ENCODE measurements at places on chromosomes 1 and 21. TPM values are rescaled to one million over a fixed set of nuclear protein-coding genes. Genes with fewer than 3 reads are reported as not detected.

DNA sequence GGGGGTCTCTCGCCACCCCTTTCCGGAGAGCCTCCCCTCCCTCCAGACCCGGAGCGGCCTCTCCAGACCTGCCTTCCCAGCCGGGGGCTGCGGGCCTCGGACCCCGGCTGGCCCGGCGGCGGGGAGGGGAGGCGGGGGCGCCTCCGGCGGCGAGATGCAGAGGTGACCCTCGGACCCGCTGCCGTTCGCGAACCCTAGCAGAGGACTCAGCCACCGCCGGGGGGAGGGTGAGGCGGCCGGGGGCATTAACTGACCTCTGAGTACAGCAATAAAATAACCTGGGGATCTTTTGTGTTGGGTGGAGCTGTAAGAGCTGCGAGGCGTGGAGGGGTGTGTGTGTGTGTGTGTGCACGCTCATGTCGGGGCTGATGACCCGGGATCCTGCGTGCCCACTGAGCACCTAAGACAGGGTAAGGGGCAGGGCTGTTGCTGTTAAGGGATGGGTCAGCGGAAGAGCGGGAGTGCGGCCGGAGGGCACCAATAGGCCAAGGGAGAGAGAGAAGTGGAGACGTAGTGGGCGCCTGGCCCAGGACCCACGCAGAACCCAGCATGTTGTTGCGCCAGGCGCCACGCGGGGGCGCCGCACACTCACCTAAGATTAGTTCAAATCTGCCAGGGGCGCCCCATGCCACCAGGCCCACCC lies 6.3 kb downstream of the HAPLN2 start:
- peak; percentile 69 for DNase-seq

- DNase-seq = no peak
Observed at GRCh38 chr1:215517441-215517891, 49.6 kb upstream of the KCTD3 start.

DNA sequence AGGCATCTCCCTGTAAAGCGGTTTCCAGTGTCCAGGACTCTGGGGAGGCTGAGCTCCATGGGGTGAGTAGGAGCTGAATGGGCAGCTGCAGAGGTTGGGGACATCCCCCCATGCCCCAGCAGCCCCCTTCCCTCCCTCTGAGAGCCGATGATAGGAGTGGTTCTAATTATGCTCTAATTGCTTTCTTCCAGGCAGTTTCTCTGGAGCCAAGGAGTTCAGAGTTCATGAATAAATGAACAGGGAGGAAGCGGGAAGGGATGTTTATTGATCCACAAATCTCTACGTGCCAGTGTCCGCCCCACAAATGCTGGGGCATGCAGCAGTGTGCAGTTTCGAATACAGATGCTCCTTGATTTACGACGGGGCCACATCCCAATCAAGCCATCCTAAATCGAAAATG lies 15.6 kb downstream of the NKAIN1 start:
- DNase-seq = no peak

DNA sequence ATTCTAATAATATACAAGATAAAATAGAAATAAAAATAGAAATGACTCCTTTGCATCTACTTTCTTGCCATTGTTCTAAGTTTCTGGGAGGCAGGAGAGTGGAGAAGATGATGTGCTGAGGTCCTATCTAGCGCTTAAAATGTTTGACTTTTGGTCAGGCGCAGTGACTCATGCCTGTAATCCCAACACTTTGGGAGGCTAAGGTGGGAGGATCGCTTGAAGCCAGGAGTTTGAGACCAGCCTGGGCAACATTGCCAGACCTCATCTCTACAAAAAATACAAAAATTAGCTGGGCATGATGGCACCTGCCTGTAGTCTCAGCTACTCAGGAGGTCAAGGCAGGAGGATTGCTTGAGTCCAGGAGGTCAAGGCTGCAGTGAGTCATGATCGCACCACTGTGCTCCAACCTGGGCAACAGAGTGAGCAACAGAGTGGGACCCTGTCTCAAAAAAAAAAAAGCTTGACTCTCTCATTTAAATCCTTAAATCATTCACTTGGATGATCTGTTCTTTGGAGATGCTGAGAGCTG lies 24.2 kb upstream of the SLC45A1 start:
- DNase-seq = no peak

DNA sequence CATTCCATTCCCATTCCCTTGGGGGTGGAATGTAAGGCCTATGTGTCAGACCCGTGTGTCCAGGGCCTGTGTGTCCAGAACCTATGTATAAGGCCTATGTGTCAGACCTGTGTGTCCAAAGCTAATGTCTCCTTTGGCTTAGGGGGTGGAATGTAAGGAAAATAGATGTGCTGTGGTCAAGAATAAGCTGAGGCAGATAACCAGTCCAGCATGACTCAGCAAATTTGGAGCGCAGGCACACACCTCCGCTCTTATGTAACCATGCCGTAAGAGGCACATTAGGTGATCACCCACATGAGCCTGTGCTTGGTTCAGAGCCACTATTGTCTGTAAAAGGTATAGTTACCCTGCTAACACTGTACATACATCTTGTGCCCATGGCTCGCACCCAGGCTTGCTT lies 150.8 kb upstream of the SGIP1 start:
- DNase-seq = no peak

SLC2A5 gene
- 0.18 TPM for polyA plus RNA-seq

KIRREL1 gene
- 2.6 TPM for polyA plus RNA-seq

Data from liver (tissue), 10 donors.